Tongue (tissue), 3 donors: ENCODE measurements at places on chromosomes 16 and 17. TPM values are rescaled to one million over a fixed set of nuclear protein-coding genes. Genes with fewer than 3 reads are reported as not detected.

GRCh38 chr17:690361-690760 is 24.3 kb downstream of the VPS53 start:
- DNase-seq: no peak

- no peak for DNase-seq
These were observed 78.8 kb upstream of the CDYL2 start for GRCh38 chr16:80883159-80883642.

DNA sequence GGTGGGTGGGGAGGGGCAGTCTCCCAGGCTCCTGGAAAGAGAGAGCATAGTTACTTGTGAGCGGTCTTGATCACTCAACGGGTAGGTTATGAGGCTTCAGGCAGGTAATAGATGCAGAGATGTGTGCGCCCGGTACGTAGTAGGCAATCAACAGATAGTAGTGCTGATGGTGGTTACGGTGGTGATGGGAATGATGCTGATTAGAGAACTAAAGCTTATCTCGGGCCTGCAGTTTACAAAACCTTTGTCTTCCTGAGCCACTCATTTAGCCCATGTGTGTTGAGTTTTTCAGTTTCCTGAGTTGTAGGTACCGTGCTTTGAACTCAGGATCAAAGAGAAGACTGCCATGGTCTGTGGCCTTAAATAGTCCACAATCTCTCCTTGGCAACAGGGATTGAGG is 401.0 kb downstream of the SNX29 start:
- DNase-seq: no peak

GINS2 gene
- total RNA-seq: 4.6 TPM

DNA sequence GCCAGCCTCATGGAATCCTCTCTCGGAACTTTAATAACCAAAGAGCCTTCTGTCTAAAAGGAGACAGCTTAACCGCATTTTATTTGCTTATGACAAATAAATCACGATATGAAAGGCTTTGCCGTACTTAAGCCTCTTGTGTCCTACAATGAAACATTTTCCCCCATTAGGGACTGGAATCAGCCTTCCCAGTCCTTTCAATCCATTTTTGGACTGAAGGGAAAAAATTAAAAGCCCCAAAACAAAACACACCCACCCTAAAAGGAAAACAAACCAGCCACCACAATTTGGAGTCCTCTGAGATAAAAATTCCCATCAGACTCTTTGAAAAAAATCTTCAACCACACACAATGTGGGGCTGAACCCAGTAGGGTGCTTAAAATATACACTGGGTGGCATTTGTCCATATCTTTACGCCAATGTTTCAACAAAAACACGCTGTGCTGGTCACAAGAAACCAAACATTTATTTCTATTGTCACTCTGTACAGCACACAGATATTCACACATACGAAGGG is 3.0 kb downstream of the HOXB4 start:
- no peak for DNase-seq

DNA sequence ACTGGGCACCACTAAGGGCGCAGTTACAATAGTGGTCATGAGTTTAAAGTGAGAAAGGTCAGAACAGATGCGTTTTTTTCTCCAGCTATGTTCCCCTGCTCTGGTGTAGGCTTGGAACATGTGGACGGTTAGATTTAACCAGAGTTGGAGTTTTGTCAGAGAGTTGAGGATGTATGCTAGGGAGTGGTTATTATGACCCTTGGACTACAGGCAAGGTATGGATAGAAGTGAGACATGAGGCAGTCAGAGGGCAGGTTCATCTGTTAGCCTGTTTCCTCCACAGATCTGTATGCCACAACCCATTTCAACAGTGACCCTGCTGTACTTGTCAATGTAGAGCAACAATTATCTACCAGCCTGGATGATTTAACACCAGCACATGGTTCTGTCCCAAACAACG is 22.6 kb downstream of the TPPP3 start:
- no peak for DNase-seq

SALL1 gene
- total RNA-seq: 0.21 TPM

DNA sequence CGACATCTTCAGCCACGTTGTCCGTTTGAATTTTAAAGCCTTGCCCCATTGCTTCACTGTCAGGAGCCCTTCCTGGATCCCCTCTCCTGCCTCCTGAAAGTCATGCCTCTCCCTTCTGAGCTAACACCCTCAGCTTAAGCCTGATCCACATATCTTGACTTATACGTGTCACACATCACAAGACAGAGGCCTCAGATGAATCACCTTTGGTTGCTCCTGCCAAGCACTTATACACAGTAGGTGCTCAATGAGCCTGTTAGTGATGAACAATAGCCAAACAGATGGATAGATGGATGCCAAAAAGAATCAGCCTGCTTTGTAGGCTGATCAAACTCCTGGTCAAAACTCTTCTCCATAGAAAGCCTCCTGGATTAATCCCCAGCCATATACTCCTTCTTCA is 31.8 kb downstream of the PITPNM3 start:
- no peak for DNase-seq

GUCY2D gene
- total RNA-seq: not detected

PPP4C gene
- 72.4 TPM for total RNA-seq

GRCh38 chr17:32569171-32570080 is 82.6 kb downstream of the CDK5R1 start:
- DNase-seq: no peak

DNA sequence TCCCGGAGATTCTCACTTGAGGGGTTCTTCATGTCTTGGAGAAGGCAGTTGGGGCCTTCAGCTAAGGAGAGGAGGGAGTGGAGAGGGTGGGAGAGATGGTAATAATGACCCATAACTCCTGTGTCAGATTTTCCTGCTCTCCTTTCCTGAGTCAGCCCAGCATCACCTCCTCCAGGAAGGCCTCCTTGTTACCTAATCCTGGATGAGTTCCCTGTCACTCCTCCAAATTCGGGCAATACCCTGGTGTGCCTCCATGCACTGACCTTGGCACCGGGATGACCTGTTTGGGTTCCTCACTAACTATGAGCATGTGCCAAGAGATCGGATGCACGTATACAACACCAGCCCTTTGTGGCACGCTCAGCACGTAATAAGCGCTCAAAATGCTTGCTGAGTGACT is 38.8 kb downstream of the SDK2 start:
- DNase-seq: no peak

DNA sequence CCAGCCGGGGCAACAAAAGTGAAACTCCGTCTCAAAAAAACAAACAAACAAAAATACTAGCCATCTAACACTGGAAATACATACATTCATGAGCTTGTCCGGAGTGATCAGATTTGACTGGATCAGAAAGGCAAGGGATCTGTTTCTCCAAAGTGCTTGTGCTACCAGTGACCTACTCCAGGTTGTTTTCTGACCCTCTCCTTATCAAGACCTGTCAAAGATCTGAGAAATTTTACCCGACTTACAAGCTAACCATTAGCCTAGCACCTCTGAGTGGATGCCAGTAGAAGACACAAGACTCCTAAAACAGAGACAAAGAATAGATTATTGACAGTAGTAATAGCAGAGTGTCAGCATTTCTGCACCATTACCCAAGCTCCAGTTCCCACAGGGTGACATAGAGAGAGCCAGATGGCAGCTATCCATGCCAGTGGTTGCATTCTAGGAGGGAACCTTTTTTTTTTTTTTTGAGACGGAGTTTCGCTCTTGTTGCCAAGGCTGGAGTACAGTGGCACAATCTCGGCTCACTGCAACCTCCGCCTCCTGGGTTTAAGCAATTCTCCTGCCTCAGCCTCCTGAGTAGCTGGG is 9.8 kb downstream of the ASPA start:
- no peak for DNase-seq

DNA sequence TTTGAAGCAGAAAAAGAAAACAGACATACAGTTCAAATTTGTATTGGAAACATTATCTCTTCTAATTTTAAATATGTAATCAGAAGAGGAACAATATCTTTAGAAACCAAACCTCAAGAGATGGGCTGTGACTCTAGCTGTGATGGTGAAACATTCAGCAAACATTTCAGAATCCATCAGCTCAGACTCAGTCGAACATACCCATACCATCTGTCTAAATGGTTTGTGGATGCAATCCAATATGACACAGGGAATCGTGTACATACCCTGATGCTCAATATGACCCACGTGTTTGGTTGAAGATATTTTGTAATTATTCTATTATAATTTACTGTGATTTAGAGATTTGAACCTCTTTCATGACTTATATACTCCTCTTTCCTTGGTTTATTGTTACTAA is 665.2 kb upstream of the CDH8 start:
- DNase-seq: no peak

GRCh38 chr17:70987867-70988340 is 818.6 kb downstream of the KCNJ2 start:
- DNase-seq: no peak

CDYL2 gene
- total RNA-seq: 2.4 TPM

GRCh38 chr17:57926723-57927047 is 28.5 kb downstream of the CUEDC1 start:
- DNase-seq: no peak

GRCh38 chr17:72126575-72127486 is 6.0 kb downstream of the SOX9 start:
- DNase-seq: no peak

- peak; percentile 74 for DNase-seq
These were observed 45.4 kb downstream of the BAHCC1 start for GRCh38 chr17:81440511-81441244.

OR2C1 gene
- 0.21 TPM for total RNA-seq

GRCh38 chr16:12305847-12306801 is 329.6 kb downstream of the SNX29 start:
- no peak for DNase-seq

- no peak for DNase-seq
These were observed 214.4 kb downstream of the C16orf78 start for GRCh38 chr16:49588026-49588425.

DNA sequence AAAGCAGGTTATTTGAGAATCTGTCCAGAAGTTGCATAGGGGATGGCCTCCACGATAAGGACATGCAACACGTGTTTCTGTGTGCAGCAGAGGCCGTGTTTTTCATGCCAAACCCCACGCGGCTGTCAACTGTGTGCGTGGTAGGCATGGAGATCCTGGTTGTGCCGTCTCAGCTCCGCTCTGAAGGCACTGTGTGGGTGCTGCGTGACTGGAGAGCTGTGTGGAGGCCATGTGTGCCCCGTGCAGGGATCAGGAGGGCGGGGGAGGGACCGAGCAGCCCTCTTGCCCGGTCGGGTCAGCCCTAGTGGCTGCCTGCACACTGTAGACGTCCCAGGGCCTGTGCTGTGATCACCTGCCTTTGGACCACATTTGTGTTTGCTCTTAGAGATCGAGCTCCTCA is 74.5 kb downstream of the SEC14L1 start:
- DNase-seq: no peak

DNA sequence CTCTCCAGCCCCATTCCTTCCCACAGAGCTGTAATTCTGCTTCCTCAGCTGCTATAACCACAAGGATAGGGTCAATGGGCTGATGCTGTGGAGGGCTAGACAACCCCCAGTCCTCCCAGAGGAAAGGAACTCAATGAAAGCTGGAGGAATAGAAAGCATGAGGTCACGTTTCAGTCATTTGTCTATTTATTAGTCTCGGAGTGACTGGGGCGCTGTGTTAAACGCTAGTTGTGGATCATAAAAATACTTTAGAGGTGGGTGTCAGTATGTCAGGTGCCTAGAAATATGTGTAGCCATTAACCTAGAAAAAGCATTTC is 787 bp upstream of the CCL3L1 start:
- DNase-seq: no peak

DNA sequence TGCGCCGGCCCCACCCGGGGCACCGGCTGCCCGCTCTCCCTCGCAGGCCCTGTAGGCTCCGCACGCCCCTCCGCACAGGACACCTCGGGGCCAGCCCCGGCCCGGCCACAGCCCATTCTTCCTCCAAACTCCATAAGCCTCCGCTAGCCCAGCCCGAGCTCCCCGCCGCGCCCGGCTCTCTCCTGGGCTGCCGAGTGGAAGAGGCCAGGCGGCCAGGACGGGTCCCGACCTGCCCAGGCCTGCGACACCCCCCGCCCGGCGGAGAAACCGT is 397 bp downstream of the NCOR1 start:
- DNase-seq: peak; percentile 66

- no peak for DNase-seq
These were observed 26.4 kb downstream of the GOSR1 start for GRCh38 chr17:30503558-30503957.

DNA sequence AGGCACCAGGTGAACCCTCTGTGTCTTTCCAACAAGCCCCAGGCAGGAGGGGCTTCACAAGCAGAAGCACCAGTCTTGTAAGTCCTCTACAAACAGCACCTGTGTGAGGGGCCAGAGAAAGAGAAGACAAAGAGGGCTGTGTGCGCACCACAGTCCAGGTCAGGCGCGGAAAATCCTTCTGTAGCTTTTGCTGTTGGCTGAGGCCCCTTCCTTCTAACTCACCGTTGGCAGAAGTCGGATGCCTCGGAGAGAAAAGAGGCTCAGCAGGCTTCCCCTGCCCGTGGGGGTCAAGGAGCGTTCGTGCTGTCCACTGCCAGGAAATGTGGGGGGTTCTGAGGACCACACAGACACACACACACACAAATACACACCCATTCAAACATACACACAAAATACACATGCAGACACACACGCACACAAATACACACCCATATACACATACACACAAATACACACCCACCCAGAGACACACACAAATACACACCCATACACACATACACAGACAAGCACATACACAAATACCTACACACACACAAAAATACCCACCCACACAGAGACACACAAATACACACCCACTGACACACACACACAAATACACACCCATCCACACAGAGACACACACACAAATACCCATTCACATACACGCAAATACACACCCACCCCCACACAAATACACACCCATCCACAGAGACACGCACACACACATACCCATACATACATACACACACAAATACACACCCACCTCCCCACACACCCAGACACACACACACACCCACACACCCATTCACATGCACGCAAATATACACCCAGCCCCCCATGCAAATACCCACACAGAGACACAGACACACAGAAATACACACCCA is 6.8 kb downstream of the ZG16B start:
- DNase-seq: no peak

RASL10B gene
- total RNA-seq: 0.62 TPM

GRCh38 chr17:44467108-44467507 is 36.1 kb downstream of the GPATCH8 start:
- DNase-seq: no peak

GRCh38 chr16:49559242-49559641 is 185.6 kb downstream of the C16orf78 start:
- DNase-seq: no peak

- DNase-seq: no peak
These were observed 120.8 kb downstream of the HS3ST2 start for GRCh38 chr16:22934786-22935185.

DNA sequence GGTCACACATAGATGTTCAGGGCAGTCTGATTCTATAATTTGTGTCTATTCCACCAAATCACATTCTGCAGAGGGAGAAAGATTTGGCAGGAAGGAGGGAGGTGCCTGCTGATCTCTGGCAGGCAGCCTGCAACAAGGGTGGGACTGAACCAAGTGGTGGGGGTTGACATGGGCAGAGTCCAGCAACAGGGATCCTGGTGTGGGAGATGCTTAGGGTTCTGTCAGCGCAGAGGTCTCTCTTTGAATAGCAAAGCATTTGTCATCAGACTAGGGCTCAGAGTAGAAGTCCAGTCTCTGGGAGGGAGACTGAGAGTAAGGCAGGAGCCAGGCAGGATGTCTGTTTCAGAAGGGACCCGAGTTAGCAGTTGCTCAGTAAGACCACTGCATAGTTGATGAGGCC is 94.6 kb downstream of the UTP18 start:
- DNase-seq: peak; percentile 28
